GOT3 (cell line): ENCODE measurements at places on chromosomes 3 and 15.

- DNase-seq, result no peak
Measured at GRCh38 chr3:124248471-124249028, 256.6 kb upstream of the ROPN1 start.

DNA sequence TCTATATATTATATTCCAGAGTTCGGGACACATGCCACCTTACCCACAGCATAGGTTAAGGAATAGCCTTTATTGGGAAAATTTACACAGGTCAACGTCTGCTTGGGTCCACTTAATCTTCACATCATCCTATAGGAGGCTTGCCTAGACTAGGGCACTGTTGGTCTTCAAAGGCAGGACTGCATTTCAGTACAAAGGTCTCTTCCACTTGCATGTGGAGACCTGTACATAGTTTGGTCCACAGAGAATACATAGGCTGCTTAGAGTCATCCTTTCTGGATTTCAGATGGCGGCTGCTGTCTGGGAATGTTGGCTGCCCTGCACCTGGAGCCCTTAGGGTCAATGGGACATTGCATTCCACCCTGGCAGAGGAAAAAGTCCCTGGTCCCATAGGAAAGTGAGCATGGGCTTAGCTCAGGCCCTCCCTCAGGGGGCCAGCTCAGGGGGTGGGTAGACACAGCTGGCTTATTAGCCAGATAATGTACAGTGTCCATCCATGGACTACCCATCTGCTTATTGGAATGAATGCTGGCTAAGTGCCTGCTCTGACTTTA lies 75.3 kb upstream of the TGFBR2 start:
- DNase-seq, result no peak

- no peak for DNase-seq
Measured at GRCh38 chr3:149752788-149753136, 473 bp upstream of the COMMD2 start.

GRCh38 chr3:126005951-126006350 lies 37.0 kb downstream of the ROPN1B start:
- DNase-seq, result no peak
